ENCODE measurements at places on chromosomes 12 and 14. TPM values are rescaled to one million over a fixed set of nuclear protein-coding genes. Genes with fewer than 3 reads are reported as not detected.

The KCNH3 gene
- not detected for total RNA-seq

The CCDC196 gene
- total RNA-seq, result not detected

DNA sequence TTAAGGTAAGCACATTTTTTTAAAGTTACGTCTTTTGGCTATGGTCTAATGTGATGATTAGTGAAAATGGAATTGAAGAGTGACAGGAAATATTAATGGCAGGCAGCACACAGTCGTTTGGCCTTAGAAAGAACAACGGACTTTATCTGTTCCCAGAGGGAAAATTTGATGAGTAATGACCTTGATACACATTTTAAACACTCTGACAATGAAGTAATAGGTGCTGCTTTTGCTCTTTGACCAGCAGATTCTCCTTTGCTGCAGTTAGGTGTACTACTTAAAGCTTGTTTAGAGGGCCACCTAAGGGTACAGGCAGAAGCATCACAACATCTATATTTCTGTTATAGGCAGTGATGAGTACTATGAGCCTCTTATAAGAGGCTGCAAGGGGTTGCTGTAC, 27.1 kb upstream of the RNU6-8 start:
- H3K4me3 ChIP-seq, result no peak overlapping the region
- H3K36me3 ChIP-seq, result no peaks in the 10 kb centered on the region
- peak overlapping the region; percentile 34 for H3K27ac ChIP-seq
- peaks cover 5% of the 10 kb centered on the region for H3K27me3 ChIP-seq

DNA sequence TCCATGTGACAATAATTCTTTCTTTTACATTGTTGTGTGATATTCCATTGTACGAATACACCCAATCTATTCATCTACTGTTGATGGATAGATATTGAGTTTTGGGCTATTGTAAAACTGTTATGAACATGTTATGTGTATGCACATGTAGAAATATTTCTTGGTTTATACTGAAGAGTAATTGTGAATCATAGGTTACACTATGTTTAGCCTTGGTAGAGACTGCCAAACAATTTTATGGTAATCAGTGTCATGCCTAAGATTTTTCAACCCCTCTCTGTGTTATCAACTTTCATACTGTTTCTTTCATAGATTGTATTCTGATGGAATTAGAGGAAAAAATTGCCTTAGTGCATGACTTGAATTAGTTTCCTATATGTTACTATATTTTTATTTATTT, 39.5 kb downstream of the FRMD6 start:
- no peak overlapping the region for H3K4me3 ChIP-seq
- peak overlapping the region; percentile 30 for H3K27ac ChIP-seq
- DNase-seq, result peak; percentile 42

DNA sequence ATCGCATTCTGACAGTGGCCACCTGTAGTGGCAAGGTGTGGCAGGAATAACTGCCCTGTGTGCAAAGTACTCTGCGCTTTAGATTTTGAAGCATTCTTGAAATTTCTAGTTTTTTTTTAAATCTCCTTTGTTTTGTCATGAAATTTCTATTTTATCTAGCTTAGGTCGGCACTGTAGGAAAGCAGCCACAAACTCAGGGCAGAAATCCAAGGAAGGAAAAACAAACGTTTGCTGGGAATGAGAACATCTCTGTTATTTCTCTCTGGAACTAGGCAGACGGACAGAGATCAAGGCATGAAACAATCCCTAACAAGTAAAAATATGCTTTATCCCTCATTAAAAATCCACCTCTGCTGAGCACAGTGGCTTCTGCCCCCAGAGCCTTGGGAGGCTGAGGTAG, 1.3 kb upstream of the NR2C1 start:
- no peak for DNase-seq
- H3K27me3 ChIP-seq, result no peaks in the 10 kb centered on the region
- no peaks in the 10 kb centered on the region for H3K4me1 ChIP-seq
- no peak overlapping the region for H3K27ac ChIP-seq
- H3K4me3 ChIP-seq, result no peak overlapping the region
- no peaks in the 10 kb centered on the region for H3K36me3 ChIP-seq

- peak overlapping the region; percentile 38 for H3K4me3 ChIP-seq
- DNase-seq, result no peak
- H3K36me3 ChIP-seq, result no peaks in the 10 kb centered on the region
- peak overlapping the region; percentile 90 for H3K27ac ChIP-seq
- H3K27me3 ChIP-seq, result no peaks in the 10 kb centered on the region
- peaks cover 48% of the 10 kb centered on the region for H3K4me1 ChIP-seq
Observed at GRCh38 chr14:61609191-61609843, 86.0 kb upstream of the HIF1A start.

GRCh38 chr14:100988956-100989355, 85.4 kb upstream of the RTL1 start:
- H3K4me3 ChIP-seq, result no peak overlapping the region
- no peak for DNase-seq
- H3K27me3 ChIP-seq, result no peaks in the 10 kb centered on the region
- H3K36me3 ChIP-seq, result peaks cover 58% of the 10 kb centered on the region

GRCh38 chr14:58733451-58734208, 95.9 kb downstream of the DACT1 start:
- H3K4me1 ChIP-seq, result peaks cover 35% of the 10 kb centered on the region
- H3K27ac ChIP-seq, result no peak overlapping the region
- no peaks in the 10 kb centered on the region for H3K27me3 ChIP-seq
- H3K4me3 ChIP-seq, result no peak overlapping the region
- H3K36me3 ChIP-seq, result no peaks in the 10 kb centered on the region
- DNase-seq, result no peak

GRCh38 chr12:56721216-56721615, 3.9 kb downstream of the NACA start:
- no peak overlapping the region for H3K4me3 ChIP-seq
- DNase-seq, result no peak
- no peaks in the 10 kb centered on the region for H3K27me3 ChIP-seq
- H3K36me3 ChIP-seq, result peaks cover 44% of the 10 kb centered on the region

The GALNT6 gene
- 9.8 TPM for total RNA-seq

GRCh38 chr14:102645746-102646440, 53.4 kb downstream of the RCOR1 start:
- no peak overlapping the region for H3K27ac ChIP-seq
- H3K4me3 ChIP-seq, result no peak overlapping the region
- peaks cover 13% of the 10 kb centered on the region for H3K4me1 ChIP-seq
- H3K27me3 ChIP-seq, result no peaks in the 10 kb centered on the region
- no peak for DNase-seq

The GPX2 gene
- total RNA-seq, result not detected

The FBXO21 gene
- 81.1 TPM for total RNA-seq

DNA sequence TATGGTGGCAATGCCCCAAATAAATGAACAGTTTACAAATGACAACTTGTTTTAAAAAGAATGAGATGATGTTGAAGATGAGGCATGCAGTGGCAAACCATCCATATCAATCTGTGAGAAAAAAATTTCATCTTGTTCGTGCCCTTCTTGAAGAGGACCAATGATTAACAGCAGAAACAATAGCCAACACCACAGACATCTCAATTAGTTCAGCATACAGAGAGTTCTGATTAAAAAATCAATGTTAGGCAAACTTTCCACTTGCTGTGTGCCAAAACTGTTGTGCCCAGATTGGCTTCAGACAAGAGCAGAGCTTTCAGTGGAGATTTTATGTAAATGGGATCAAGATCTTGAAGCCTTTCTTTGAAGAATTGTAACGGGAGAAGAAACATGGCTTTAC, 329.9 kb downstream of the BMP4 start:
- no peak overlapping the region for H3K27ac ChIP-seq
- peaks cover 8% of the 10 kb centered on the region for H3K27me3 ChIP-seq
- no peaks in the 10 kb centered on the region for H3K36me3 ChIP-seq
- no peak overlapping the region for H3K4me3 ChIP-seq
- no peak for DNase-seq

The GPRC5D gene
- not detected for total RNA-seq

- H3K36me3 ChIP-seq, result no peaks in the 10 kb centered on the region
- H3K27me3 ChIP-seq, result no peaks in the 10 kb centered on the region
- H3K4me3 ChIP-seq, result no peak overlapping the region
- H3K27ac ChIP-seq, result no peak overlapping the region
- DNase-seq, result no peak
Observed at GRCh38 chr14:73438993-73439392, 19.4 kb downstream of the NUMB start.

DNA sequence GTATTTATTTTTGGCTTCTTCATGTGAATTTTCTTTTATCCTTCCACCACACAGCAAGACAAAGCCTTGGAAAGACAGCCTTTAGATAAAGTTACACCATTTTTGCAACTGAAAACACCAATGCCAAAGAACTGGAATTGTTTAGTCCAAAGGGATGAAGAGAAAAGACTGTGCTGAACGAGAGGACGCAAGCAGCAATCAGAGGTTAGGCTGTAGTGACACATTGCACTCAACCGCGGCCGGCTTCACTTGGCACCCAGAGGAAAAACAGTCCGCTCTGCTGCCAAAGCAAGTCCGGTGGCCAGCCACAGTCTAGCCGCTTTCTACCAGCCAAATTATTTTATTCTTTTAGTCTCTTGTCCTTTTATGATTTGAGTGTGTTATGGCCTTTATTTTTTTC, 49.1 kb upstream of the KCNJ8 start:
- DNase-seq, result no peak
- peaks cover 19% of the 10 kb centered on the region for H3K4me1 ChIP-seq
- H3K36me3 ChIP-seq, result no peaks in the 10 kb centered on the region
- peak overlapping the region; percentile 35 for H3K4me3 ChIP-seq

DNA sequence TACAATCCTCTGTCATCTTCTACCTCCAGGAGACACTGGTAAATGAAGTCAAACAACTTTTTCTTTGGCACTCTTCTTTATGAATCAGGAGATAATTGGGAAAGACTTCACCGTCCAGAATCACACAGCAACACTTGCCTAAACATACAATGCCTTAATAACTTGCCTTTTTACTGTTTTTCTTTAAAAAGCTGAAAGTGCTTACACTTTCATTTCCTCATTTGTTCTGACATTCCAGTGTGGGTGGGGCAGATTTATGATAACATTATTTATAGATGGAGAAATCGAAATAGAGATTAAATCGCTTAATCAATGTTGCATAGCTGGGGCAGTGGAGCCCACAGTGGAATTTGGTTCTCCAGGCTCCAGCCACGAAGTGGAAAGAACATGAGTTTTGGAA, 2.8 kb upstream of the FRS2 start:
- peaks cover 23% of the 10 kb centered on the region for H3K4me1 ChIP-seq
- H3K4me3 ChIP-seq, result no peak overlapping the region
- no peak for DNase-seq

The WASHC3 gene
- total RNA-seq, result 113 TPM

DNA sequence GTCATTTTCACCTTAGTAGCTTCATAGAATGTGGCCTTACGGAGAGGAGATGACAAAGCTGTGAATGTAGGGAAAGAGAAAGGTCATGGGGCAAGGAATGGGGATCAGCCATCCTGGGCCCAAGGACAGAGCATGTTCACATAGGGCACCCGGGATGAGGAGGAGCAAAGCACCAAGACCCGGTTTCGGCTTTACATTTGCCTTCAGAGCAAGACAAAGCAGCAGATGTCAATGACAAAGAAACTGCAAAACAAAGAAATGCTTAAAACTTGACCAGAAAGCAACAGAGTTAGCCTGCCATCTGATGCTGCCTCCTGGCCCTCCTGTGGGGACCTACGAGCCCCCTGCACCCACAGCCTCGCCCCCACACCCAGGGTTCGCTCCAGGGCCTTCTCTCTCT, 249.2 kb downstream of the SLC41A2 start:
- no peaks in the 10 kb centered on the region for H3K36me3 ChIP-seq
- no peak overlapping the region for H3K27ac ChIP-seq
- no peaks in the 10 kb centered on the region for H3K27me3 ChIP-seq
- H3K4me1 ChIP-seq, result peaks cover 37% of the 10 kb centered on the region
- H3K4me3 ChIP-seq, result no peak overlapping the region

GRCh38 chr12:48022676-48023385, 18.6 kb upstream of the COL2A1 start:
- H3K36me3 ChIP-seq, result no peaks in the 10 kb centered on the region
- H3K27ac ChIP-seq, result no peak overlapping the region
- H3K27me3 ChIP-seq, result peaks cover 66% of the 10 kb centered on the region
- no peak overlapping the region for H3K4me3 ChIP-seq
- no peak for DNase-seq

The RNASE3 gene
- total RNA-seq, result not detected

- no peaks in the 10 kb centered on the region for H3K27me3 ChIP-seq
- DNase-seq, result peak; percentile 83
- peaks cover 27% of the 10 kb centered on the region for H3K4me1 ChIP-seq
Observed at GRCh38 chr12:57085999-57086492, 2.9 kb upstream of the NAB2 start.

The CD4 gene
- total RNA-seq, result 15.0 TPM

The KITLG gene
- 62.5 TPM for total RNA-seq

DNA sequence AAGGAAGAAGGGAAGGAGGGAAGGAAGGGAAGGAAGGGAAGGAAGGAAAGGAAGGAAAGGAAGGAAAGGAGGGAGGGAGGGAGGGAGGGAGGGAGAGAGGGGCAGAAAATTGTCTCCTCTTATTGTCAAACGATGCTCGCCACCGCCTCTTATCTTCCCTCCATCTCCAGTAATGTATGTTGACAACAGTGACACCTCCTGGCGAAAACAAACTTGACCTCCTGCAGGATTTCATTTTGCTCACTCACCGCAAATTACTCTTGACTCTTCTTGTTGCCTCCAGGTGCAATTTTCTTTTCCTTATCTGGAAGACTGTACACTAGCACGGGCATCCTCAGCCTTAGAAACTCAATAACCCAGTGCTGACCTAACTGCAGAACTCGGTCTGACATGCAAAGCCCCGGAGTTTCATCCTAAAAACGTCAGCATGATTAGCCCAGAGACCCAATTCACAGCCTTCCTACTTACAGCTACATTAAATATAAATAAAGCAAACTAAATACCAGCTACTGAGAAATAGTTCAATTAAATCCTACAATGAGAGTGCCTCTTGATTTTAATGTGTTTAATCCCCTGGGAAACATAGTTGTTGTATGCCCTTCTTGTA, 512.4 kb upstream of the TMPO start:
- no peak overlapping the region for H3K4me3 ChIP-seq
- H3K4me1 ChIP-seq, result no peaks in the 10 kb centered on the region
- H3K27ac ChIP-seq, result no peak overlapping the region
- no peak for DNase-seq

Measured in osteoblast (primary cell).